ENCODE measurements at places on chromosomes 7 and 10.

DNA sequence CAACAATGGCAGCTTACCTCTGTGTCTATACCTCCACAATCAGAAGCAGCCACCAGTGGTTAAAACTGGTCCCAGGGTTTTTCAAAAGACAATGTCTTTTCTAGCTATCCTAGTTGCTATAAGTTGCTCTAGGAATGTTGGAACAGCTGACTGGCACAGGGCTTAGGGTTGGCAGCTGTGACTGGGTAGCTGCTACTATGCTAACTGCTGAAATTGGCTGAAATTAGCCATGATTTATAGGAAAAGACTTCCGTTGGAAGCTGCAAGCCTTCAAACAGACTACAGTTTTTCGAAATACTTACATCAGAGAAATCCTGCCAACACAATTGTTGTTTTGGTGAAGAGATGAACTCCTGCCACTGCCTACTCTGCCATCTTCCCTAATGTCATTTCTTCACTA, 102.3 kb downstream of the MKX start:
- DNase-seq, result no peak

- DNase-seq, result no peak
Observed at GRCh38 chr7:102097601-102098161, 189.0 kb upstream of the SH2B2 start.

DNA sequence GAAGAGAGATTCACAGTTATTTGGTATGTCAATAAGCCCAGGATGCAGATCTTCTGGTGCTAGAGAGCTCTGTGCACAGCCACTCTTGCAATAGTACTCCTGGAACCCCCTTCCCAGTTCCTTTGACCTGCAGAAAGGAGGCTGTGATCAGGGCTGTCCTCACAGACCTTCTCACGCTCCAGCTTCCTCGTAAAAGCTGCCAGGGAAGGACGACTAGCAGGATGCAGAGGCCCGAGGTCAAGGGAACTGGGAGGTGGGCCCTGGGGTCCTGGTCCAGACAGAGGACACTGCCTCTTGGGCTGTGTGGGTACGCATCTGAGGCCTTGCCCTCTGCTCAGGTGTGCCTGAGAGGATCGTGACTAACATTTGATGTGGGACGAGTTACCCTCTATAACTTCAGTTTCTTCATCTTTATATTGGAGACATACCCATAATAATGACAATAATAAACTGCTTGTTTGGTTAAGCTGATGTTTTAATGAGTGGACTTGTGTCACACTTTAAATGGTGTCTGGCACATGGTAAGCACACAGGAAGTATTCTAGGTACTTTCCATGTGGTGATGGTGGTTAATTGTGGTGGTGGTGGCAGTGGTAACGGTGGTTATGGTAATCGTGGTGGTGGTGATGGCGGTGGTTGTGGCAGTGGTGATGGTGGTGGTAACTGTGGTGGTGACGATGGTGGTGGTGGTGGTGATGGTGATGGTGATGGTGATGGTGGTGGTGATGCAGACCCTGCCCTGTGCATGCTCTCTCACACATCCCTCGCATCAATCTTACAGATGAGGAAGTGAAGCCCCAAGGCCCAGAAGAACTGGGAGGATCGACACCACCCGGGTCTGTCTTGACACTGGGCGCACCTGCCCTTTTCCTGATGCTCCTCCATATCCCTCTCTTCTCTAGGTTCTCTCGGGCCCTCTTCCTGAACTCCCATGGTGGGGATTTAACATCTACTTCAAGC, 235.2 kb upstream of the GRB10 start:
- no peak for DNase-seq

- no peak for DNase-seq
Observed at GRCh38 chr10:102449321-102450123, 1.8 kb downstream of the C10orf95 start.

DNA sequence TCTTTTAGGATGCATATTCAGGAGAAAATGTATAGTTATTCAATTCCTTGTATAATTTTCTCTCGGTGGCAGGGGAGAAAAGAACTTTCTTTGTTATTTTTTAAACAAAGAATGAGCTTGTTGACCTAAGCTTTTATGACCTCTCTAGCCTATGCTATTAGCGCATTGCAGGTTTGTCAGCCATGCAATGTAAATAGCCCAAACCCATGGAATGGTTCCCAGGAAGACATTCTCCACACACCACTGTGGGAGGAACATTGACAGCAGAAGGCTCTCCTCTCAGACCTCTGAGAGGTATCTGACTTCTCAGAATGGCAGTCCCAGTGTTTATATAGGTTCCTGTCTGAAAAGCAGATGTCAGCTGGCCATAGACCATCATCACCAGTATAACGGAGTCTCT, 19.6 kb upstream of the AGBL3 start:
- no peak for DNase-seq

DNA sequence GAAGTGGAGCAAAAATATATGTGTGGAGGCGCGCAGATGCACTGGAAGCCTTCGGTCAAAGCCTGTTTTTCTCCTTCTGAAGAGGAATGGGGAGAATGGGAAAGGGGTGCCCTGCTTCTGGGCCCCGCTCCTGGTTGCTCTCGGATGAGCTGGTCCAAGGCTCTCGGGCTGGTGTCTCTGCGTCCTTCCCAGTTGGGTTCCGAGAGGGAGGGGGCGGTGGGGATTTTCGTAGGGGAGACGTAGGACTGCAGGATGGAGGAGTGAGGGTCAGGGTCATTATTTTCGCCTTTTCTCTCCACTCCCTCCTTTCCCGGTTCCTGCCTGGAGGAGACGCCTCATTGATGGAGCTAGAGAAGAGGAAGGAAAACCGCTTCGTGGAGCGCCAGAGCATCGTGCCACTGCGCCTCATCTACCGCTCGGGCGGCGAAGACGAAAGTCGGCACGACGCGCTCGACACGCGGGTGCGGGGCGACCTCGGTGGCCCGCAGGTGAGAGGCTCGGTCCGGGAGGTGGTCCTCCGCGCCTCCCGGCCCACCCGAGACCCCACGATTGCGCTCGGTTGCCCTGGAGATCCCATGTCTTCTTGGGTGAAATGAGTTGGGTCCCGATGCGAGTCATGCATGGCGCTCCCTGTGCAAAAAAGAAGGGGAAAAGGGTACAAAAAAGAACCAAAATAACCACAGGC, 790 bp downstream of the ADAM22 start:
- DNase-seq, result no peak

GRCh38 chr10:70247360-70247759, 14.1 kb upstream of the PPA1 start:
- no peak for DNase-seq

GRCh38 chr7:75565132-75565837, 73.2 kb downstream of the SPDYE5 start:
- peak; percentile 25 for DNase-seq

DNA sequence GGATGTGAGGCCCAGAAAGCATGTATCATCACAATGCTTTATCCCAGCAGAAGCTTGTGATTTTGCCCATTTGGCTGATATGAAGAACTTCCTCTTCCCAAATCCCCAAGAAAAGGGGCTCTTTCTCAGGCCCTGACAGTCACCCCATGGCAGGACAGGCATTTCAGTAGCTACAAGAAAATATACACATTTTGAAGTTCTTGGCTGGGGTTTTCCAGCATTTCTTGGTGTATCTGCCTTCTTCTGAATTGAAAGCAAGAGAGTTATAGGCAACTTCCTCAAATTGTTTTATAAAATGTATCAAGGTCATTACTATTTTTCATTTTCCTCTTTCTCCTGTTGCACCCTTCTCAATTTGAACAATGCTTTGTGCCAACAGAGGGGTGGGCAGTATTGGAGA, 63.3 kb upstream of the PDLIM1 start:
- DNase-seq, result no peak

DNA sequence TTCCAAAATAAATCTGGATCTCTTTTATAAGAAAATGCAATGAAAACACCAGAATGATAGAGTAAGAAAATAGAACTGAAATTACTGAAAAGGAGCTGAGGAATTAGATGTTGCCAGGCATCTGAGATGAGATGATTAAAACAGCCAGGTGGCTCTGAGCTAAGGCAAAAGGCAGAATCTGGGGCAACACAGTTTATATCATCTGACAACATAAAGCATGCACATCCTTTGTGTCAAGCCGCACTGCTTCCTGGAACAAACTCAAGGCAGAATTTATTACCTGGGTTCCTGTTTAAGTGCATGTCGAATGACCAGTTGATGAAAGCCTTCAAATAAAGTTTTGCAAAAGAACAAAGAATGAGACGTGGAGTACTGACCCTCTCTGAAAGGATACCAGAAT, 247.0 kb downstream of the SNX10 start:
- DNase-seq, result no peak

DNA sequence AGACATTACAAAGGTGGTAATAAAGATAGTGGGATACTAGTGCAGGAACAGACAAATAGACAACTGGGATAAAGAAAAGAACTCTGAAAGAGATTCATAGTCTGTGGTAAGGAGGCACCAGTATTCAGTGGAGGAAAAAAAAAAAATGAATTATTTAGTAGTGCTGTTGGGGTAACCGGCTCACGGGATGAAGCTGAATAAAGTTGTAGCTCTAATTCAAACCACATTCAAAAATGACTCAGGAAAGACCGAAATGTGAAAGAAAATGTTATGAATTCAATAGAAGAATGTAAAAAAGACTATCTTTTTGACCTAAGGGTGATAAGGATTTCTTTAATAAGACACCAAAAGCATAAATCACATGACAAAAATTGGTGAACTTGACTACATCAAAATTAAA, 83.1 kb upstream of the HABP2 start:
- DNase-seq, result no peak

DNA sequence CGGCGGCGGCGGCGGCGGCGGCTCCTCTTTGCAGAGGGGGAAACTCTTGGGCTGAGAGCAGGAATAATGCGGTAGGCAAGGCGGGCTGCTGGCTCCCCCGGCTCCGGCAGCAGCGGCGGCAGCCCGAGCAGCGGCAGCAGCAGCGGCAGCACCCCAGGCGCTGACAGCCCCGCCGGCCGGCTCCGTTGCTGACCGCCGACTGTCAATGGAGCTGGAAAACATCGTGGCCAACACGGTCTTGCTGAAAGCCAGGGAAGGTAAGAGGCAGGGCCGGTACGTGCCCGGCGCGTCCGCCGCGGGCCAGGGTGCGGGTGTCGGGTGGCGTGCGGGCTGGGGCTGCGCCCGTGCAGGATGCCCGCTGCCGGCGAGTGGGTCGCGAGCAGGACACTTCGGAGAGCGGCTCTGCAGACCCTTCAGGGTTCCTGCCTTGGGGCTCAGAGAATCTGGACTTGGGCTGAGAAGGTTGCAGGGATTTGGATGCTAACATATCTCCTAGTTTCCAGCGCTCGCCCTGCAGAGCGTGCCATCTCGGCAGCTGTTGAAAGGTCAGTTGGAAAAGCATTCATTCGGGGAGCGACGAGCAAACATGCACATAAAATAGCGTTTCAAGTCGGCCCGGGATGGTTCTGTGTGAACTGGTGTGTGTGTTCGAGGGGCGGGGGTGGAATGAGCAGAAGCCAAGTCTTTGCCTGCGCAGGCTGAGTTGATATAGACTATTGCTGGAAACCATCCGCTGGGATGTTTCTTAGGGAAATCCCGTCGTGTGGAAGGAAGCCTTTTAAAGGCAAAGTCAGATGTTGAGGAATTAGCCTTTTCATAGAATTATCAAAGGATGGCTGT, 562 bp downstream of the GRK5 start:
- DNase-seq, result no peak

DNA sequence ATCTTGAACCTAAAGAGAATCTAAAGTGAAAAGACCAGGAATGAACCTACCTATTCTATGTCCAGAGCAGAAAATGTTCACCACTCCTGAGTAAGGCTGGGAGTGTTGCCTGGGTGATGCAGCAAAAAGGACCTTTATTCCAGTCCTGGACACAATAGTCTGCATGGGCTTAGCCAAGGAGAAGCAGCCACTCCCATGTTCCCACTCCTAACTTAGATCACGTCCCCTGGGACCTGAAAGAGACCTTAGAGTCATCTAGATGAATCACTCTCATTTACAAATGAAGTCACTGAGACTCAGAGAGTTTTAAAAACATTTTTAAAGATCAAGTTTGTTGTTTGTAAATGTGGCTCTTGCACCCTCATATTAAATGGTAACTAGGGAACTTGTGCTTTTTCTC, 763.4 kb downstream of the KCNMA1 start:
- DNase-seq, result no peak

- no peak for DNase-seq
Observed at GRCh38 chr7:108908456-108908855, 338.8 kb downstream of the DNAJB9 start.

DNA sequence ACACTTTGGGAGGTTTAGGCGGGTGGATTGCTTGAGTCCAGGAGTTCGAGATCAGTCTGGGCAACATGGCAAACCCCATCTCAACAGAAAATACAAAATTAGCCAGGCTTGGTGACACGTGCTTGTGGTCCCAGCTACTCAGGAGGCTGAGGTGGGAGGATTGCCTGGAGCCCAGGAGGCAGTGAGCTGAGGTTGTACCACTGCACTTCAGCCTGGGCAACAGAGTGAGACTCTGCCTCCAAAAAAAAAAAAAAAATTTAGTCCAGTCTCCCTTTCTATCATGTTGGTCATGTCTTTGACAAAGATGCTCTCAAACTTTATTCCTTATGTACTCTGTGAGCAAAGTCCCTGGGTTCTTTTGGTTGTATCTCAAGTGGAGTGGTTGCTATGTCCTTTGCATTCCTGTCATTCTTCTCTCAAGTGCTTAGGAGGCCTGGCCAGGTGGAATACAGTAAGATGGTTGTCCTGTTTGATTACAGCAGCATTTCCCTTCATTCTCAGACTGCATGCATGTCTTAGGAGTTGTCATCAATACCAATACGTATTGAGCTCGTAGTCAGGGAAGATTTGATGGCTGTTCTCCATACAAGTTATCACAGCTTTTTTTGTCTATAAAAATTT, 85.7 kb downstream of the MMRN2 start:
- no peak for DNase-seq

DNA sequence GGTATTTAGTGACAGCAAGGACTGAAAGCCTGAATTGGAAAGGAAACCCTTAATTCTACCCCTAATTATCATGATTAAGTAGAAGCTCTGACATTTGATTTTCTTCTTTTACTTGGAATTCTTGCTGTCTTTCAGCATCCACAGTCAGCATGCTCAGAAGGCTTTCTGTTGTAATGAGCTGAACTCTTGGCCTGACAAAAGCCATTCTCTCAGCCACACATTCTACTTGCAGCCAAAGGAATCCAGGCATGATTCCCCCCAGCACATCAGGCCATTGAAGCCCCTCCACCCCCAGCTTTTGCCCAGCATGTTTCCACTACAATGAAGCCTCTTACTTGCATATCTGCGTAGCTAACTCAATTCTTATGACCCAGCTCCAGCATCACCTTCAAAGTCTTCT, 94.3 kb upstream of the FRMD4A start:
- no peak for DNase-seq

DNA sequence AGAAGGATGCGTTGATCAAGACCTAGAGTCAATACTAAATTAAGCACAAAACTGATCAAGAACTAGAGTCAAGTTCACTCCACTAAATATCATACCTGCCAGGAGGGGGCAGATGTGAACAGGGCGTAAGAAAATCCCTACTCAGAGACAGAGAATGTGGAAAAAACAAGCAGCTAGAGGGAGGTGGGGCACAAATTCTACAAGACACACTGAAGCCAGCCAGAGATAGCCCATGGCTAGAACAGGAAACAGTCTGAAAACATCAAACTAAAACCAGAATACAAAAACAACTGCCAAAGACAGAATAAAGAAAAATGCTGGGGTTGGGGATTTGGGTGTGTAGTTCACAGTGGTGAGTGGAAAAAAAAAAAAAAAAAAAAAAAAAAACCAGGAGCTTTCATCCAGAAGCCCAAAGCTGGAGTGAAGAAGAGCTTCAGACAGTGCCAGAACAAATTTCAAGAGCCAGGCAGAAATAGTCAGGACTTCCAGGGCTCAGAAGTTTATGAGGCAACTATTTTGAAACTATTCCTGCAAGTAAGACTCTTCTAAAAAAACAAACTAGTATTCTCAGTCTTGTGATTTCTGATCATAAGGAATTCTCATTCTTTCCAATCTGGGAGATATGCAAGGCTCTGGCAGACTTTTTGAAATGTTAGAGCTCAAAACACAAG, 118.3 kb downstream of the CCDC71L start:
- peak; percentile 42 for DNase-seq
